T-helper 17 cell (primary cell): ENCODE measurements at places on chromosomes 6 and 20.

- H3K27me3 ChIP-seq, result no peaks in the 10 kb centered on the region
- no peaks in the 10 kb centered on the region for H3K4me1 ChIP-seq
- no peak overlapping the region for H3K27ac ChIP-seq
- H3K36me3 ChIP-seq, result peaks cover 4% of the 10 kb centered on the region
- no peak overlapping the region for H3K4me3 ChIP-seq
- no peak for DNase-seq
Observed at GRCh38 chr6:11492464-11493290, 44.9 kb upstream of the TMEM170B start.

DNA sequence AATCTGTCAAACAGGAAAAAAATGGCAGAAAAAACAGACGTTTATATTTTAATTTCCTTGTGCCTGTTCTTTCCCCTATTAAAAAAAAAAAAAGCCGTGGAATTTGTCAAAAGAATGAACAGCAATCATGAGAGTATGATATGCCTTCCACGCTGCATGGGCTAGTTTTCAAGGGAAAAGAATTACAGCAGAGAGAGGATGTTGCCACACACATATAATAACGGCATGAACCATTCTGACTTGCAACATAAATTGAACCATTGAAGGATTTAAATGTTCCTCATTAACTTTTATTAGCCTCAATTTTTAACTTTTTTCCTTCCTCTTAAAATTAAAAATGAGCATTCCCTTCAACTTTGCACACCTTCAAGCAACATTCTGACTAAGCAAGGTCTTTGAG lies 301.8 kb downstream of the FOXC1 start:
- H3K36me3 ChIP-seq, result no peaks in the 10 kb centered on the region
- no peak for DNase-seq
- H3K4me3 ChIP-seq, result no peak overlapping the region
- H3K27ac ChIP-seq, result no peak overlapping the region
- no peaks in the 10 kb centered on the region for H3K27me3 ChIP-seq

DNA sequence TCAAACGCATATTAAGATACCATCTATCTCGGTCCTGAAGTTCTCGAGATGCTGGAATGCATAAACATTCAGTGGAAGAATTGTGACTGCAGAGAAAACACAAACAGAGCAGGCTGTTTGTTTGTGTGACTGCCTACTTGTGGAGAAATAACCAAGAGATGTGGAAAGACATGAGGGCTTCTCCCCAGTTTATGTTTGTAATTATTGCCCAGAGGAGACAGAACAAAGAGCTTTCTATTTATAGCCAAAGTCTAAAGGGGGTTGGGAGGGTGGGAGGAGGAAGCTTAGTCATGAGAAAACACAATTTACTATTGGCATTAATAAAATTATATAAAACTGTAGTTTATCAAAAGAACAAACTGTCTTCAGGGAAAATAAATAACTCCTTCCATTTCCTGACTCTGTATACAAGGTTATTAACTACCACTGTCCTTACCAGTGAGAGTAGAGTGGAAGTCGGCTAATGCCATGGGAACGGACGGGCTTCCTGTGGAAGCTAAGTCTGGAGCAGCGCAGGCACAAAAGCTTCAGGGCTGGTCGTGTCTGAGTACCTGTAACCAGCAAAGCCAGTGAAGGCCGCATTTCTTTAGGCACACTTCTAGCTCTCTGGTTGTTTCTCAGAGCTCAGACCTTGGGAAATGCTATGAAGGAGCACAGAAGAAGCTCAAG lies 200.2 kb upstream of the SUPT3H start:
- H3K4me1 ChIP-seq, result peaks cover 15% of the 10 kb centered on the region
- DNase-seq, result no peak
- no peaks in the 10 kb centered on the region for H3K36me3 ChIP-seq

- DNase-seq, result no peak
- no peaks in the 10 kb centered on the region for H3K36me3 ChIP-seq
- H3K4me3 ChIP-seq, result no peak overlapping the region
Observed at GRCh38 chr20:24651171-24651975, 181.9 kb downstream of the SYNDIG1 start.

DNA sequence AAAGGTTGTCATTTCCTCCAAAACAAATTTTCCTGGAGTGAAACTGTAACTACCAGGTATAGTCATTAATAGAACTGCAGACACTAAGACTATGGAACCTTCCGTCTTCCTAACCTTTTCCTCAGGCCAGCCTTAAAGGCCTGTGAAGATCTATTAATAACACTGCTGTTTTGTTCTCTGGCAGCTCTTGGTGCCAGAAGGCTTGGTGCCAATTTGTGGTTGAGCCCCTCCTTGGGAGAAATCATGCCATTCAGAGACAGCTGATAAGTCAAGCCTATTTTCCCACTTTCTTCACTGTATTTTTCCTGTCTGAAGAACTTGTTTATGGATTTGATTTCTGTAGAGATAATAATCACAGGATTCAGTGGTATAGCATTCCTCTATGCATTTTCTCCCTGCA lies 64.8 kb downstream of the HCRTR2 start:
- no peak overlapping the region for H3K27ac ChIP-seq
- no peak for DNase-seq
- H3K4me3 ChIP-seq, result no peak overlapping the region
- no peaks in the 10 kb centered on the region for H3K27me3 ChIP-seq
- H3K36me3 ChIP-seq, result no peaks in the 10 kb centered on the region

DNA sequence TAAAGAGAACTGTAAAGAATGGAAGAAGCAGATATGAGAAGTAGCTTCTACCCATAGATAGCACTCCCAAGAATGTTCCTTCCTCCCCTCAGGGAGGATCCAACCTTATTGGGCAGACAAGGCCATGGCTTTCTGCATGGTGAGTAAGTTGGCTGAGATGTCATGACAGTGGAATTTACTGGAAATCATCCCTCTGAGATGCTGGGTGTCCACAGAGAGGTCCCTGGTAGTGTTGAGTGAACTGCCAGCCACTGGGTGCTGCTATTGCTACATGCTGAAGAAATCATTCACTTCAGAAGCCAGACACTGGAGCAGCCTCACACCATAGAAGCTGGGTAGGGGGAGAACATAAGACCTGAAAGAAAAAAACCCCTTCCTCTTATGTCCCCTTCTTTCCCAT lies 46.4 kb upstream of the FERMT1 start:
- H3K4me1 ChIP-seq, result no peaks in the 10 kb centered on the region
- H3K36me3 ChIP-seq, result no peaks in the 10 kb centered on the region
- no peak overlapping the region for H3K4me3 ChIP-seq
- H3K27me3 ChIP-seq, result peaks cover 7% of the 10 kb centered on the region

DNA sequence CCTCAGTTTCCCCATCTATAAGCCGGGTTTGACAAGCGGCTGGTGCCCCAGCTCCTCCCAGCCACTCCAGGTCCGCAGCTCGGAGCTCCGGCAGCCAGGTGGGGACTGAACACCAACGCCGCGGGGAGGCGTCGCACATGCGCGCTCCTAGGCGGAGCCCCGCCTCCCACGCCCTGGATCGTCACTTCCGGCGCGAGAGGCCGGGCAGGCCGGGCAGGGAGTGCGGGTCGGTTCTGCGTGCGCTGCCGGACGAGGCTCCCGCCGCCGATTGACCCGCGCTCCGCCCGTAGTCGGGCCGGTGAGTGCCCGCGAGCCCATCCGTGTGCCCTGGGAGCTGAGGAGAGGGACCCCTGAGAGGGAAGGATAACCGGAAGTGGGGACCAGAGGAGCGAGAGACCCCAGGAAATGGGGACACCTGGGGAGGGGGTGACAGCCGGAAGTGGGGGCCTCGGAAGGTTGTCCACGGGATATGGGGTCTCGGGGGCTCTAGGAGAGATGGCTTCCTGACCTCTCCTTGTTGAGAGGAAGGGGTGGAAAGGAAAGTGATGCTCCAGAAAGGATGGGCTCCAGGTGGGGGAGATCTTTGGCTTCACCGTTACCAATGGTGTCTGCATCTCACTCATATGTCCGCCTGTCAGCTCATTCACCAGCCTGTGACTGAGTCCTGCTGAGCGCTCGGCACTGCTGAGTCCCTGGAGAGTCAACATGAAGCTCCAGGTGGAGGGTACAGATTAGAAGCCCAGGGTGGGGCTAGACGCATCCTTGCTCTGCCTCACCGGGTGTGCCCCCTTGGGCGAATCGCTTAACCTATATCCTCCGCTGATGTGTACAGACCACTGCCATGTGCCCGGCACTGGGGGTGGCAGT lies at the start of gene TTPAL:
TTPAL (plus strand) TSS at position 181 of the 867 bp plus-strand sequence. CDS start 4,126 bp downstream, outside the sequence.
- DNase-seq, result peak; percentile 79
- peaks cover 25% of the 10 kb centered on the region for H3K4me1 ChIP-seq
- no peaks in the 10 kb centered on the region for H3K36me3 ChIP-seq
- H3K4me3 ChIP-seq, result peak within 1 kb of the TSS; percentile 96

DNA sequence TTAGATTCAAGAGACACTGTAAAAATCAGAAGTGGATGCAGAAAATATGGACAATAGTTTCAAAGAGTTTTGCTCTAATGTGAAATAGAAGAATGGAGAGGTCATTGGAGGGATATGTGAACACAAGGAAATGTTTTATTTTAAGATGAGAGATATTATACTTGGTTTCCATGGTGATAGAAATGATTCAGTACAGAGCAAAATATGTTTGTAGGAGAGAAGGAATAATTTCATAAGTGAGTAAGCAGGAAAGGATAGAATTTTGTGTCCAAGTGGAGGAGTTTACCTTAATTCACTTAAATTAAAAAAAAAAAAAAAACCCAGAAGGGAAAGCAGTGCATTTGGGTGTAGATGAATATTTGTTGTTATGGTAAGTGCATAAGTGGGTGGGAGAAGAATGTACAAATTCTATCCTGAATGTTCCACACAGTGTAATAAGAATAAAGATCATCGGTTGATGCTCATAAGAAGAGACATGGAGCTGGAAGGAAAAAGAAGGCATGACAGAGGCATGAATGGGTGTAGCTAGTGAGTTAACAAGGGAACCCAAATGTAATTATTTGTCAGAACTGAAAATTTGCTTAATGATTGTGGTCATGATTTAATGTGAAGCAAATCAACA lies 688.9 kb upstream of the GJE1 start:
- no peak for DNase-seq
- no peaks in the 10 kb centered on the region for H3K36me3 ChIP-seq
- H3K27ac ChIP-seq, result no peak overlapping the region

DNA sequence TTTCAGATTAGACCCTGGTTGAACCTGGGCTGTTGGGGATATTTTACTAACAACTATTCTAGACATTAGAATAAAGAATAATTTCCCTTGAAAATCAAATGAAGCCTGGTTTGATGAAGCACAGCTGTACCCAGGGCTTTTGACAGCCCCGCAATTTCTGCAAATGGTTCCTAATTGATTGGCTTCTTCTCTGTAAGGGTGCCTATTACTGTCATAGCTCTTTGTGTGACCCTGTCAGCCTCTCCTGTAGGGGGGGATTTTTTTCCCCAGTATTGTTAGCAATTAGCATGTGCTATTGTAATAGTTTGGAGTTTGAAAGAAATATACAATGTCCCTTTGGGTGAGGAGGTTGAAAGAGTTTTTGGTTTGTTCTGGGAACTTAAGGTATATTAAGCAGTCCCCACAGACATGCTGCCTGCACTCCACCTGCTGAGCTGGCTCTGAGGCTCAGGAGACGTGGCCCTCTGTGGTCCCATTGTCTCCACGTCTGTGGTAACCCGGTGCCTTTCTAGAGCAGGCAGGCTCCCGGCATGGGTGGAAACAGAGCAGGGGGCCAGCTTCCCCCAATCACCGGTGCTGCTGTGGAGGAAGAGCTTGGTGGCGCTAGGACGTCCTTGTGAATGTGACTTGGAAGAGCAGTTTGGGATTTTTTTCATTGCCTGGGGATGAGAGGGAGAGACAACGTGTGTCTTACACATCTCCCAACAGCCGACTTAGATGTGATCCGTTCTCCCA lies 47.3 kb upstream of the CLDN20 start:
- H3K4me1 ChIP-seq, result peaks cover 4% of the 10 kb centered on the region
- peaks cover 2% of the 10 kb centered on the region for H3K36me3 ChIP-seq
- DNase-seq, result no peak
- peaks cover 23% of the 10 kb centered on the region for H3K27me3 ChIP-seq
- no peak overlapping the region for H3K27ac ChIP-seq

- H3K4me1 ChIP-seq, result peaks cover 31% of the 10 kb centered on the region
- H3K27ac ChIP-seq, result peak overlapping the region; percentile 92
Observed at GRCh38 chr6:125746731-125747588, 2.5 kb upstream of the HEY2 start.

GRCh38 chr6:166056637-166057036 lies 111.0 kb downstream of the TBXT start:
- H3K27me3 ChIP-seq, result no peaks in the 10 kb centered on the region
- no peak overlapping the region for H3K4me3 ChIP-seq
- no peak overlapping the region for H3K27ac ChIP-seq
- no peak for DNase-seq
- H3K4me1 ChIP-seq, result no peaks in the 10 kb centered on the region

DNA sequence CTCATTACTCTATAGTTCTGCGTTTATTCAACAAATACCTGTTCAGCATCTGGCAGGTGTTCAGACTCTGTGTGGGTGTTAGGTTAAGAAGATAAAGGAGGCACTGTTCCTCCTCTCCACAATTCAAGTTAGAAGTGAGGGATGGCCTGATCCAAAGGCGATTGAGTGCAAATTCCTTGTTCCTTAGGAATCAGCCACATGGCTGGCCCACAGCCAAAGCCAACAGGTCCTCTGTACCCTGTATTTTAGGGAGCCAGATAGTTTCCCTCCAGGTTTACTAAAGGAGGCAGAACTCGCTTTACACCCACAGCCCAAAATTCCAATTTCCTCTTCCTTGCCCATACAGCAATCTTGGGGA lies 5.0 kb upstream of the CD40 start:
- H3K27ac ChIP-seq, result no peak overlapping the region
- H3K27me3 ChIP-seq, result peaks cover 66% of the 10 kb centered on the region
- peaks cover 10% of the 10 kb centered on the region for H3K36me3 ChIP-seq

- no peak overlapping the region for H3K4me3 ChIP-seq
- no peaks in the 10 kb centered on the region for H3K4me1 ChIP-seq
- H3K36me3 ChIP-seq, result no peaks in the 10 kb centered on the region
- no peak overlapping the region for H3K27ac ChIP-seq
- H3K27me3 ChIP-seq, result no peaks in the 10 kb centered on the region
- no peak for DNase-seq
Observed at GRCh38 chr20:60804918-60805630, 447.0 kb upstream of the CDH4 start.

DNA sequence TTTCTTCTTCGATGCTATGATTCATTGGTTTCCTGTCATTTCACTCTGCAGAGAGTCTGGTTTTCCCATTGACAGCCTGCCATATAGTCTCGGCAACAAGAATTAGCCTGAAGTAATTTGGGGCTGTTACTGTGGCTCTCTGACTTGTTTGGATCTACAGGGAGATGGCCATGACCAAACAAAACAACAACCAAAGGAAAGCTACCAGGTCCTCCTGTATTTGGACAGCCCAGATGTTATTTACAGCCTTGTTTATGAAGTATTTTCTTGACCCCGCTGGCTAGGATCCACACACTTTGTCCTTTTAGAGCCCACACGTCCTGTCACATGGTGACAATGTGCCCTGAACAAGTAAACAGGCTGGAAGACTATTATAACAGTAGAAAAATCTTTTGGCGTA lies 111.4 kb upstream of the PREP start:
- H3K27me3 ChIP-seq, result peaks cover 20% of the 10 kb centered on the region
- H3K27ac ChIP-seq, result no peak overlapping the region
- no peak for DNase-seq

- H3K4me3 ChIP-seq, result no peak overlapping the region
- peaks cover 2% of the 10 kb centered on the region for H3K36me3 ChIP-seq
- peaks cover 2% of the 10 kb centered on the region for H3K4me1 ChIP-seq
- H3K27me3 ChIP-seq, result peaks cover 16% of the 10 kb centered on the region
- H3K27ac ChIP-seq, result peak overlapping the region; percentile 54
- no peak for DNase-seq
Observed at GRCh38 chr20:50229156-50229607, 38.6 kb downstream of the CEBPB start.

GRCh38 chr20:60669211-60669610 lies 582.9 kb upstream of the CDH4 start:
- no peak overlapping the region for H3K4me3 ChIP-seq
- DNase-seq, result no peak
- peaks cover 11% of the 10 kb centered on the region for H3K27me3 ChIP-seq
- H3K36me3 ChIP-seq, result no peaks in the 10 kb centered on the region
- no peaks in the 10 kb centered on the region for H3K4me1 ChIP-seq
